ENCODE measurements at places on chromosomes 4 and X.

- no peak for DNase-seq
Measured at GRCh38 chrX:18649498-18649951, 22.4 kb downstream of the RS1 start.

DNA sequence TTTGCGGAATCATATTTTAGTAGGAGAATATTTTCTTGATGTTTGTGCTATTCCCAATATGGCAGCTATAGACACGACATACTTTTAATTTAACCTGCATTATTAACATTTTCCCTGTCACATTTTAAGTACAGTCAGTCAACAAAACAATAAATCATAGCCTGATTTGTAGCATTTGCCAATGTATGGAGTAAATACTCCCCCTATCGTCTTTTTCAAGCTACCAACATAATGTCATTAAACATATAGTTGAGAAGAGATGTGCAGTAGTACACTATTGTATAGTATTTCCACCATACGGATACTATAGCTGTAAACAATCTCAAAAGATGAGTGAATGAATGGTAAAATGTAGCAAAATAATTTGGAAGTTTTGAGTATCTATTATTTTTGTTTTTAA lies 303.7 kb upstream of the MAGEB2 start:
- DNase-seq: peak; percentile 0

- DNase-seq: peak; percentile 1
Measured at GRCh38 chrX:75522565-75523431, at the start of gene ZDHHC15. ZDHHC15 (minus strand) TSS chrX:75523037; CDS start chrX:75523024, 13 bp downstream.

DNA sequence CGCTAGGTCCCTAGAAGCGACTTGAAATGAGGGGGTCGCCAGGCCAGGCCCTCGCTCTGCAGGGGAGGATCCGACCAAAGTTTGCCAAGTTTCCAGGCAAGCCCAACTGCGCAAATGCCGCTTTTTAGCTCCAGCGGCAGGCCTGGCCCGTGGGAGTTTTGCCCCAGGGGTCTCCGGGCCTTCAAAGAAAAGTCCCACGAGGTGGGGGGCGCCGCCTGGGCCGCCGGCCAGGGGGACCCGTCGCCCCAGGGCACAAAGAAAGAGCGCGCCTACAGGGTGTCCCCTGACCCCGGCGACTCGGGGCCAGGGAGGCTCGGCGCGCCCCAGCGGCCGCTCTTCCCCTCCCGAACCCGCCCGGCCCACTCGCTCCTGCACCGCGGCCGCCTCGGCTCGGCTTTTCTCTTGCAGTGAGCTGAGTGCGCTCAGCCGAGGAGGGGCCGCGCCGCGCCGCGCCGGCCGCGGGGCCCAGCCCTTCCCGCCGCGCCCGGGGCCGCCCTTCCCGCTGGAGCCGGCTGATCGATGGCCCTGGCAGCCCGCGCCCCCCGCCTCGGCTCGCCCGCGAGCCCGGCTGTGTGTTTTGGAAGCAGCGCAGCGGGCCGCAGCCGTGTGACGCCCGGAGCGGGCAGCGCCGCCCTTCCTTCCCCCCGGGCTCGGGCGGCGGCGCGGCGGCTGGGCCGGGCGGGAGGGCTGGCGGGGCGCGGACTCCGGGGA lies 754 bp upstream of the KLF3 start:
- no peak for DNase-seq

GRCh38 chr4:2091990-2092668 lies 33.0 kb downstream of the NAT8L start:
- DNase-seq: no peak

DNA sequence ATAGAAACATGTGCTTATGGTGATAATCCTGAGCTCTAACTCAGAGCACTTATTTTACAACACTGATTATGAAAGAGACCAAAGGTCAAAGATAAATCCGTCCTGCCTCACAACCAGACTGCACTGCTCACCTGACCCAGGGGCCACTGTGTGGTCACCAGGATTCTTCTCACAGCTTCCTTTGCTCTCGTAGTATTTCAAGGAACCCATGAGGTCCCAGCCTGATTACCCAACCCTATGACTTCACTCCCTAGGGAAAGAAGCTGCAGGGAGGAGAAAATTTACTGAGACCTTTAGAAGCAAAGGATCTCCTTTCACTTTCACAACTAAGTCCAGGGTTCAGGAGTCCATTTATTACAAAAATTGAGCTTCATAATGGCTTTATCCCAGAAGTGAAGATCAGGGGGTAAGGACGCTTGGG lies 9.6 kb downstream of the SLC25A5 start:
- DNase-seq: no peak

- DNase-seq: no peak
Measured at GRCh38 chr4:36747277-36748129, 466.1 kb downstream of the DTHD1 start.

DNA sequence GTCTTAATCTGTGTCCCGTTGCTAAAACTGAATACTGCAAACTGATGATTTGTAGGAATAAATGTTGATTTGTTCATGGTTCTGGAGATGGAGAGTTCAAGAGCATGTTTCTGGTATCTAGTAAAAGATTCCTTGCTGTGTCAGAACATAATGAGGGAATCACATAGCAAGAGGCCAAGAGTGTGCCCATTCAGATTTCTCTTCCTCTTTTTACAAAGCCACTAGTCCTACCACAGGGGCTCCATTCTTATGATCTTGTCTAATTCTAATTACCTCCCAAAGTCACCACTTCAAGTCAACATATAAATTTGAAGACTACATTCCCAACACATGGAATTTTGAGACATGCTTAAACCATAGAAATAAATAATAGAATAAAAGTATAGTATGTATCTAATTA lies 608.8 kb upstream of the EPHA5 start:
- DNase-seq: no peak

GRCh38 chr4:76339364-76339763 lies 32.8 kb downstream of the STBD1 start:
- no peak for DNase-seq

DNA sequence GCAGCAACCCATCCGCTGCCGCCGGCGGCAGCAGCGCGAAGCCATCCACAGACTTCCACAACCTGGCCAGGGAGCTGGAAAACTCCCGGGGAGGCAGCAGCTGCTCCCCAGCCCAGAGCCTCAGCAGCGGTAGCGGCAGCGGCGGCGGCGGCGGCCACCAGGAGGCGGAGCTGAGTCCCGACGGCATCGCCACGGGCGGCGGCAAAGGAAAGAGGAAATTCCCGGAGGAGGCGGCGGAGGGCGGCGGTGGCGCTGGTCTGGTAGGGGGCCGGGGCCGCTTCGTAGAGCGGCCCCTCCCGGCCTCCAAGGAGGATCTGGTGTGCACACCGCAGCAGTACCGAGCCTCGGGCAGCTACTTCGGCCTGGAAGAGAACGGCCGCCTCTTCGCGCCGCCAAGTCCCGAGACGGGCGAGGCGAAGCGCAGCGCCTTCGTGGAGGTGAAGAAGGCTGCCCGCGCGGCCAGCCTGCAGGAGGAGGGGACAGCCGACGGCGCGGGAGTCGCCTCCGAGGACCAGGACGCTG lies 4.9 kb downstream of the PRDM8 start:
- peak; percentile 71 for DNase-seq

DNA sequence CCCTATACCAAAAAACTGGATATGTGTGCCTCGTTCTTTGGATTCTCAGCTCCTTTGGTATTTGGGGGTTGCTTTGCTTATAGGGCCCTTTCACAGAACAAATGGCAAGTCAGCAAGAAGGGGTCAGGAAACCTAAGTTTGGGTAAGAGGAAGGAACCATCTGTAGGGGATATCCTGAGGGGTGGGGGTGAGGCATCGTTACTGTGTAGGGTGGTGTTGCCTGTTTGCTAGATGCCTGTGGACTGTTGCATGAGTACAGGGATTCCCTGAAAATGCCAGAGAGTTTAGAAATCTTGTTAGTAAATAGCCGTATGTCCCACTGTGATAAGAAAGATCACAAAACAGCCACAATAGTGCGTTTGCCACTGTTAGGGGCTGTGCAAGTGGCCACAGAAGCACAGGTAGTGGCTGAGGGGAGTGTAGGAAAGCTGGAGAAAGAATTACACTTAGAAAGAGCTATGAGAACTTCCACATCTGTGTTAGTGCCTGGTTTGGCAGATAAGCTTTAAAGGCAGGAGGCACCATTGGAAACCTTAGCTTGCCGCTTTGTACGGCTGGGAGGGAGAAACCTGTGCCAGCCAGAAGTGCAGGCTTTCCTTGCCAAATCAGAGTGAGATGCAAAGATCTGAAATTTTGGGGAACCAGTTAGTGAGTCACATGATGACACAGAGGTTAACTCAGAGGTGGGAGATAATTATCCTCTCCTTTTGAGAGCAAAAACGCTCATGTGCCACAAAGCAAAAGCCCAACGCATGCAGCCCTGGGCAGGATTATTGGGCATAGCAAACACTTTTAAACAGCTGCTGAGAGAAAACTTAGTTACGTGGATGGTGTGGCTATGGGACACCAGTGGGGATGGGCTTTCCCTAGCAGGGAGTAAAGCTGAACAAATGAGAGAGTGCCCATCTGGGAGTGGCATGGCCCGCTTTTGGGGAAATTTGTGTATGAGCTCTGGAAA lies 343.7 kb downstream of the ARAP2 start:
- DNase-seq: no peak

GRCh38 chr4:125013891-125014290 lies 300.9 kb upstream of the FAT4 start:
- peak; percentile 3 for DNase-seq

- DNase-seq: no peak
Measured at GRCh38 chr4:123417813-123418212, 21.2 kb downstream of the SPRY1 start.

GRCh38 chr4:70120323-70120722 lies 33.7 kb upstream of the PRR27 start:
- DNase-seq: no peak

DNA sequence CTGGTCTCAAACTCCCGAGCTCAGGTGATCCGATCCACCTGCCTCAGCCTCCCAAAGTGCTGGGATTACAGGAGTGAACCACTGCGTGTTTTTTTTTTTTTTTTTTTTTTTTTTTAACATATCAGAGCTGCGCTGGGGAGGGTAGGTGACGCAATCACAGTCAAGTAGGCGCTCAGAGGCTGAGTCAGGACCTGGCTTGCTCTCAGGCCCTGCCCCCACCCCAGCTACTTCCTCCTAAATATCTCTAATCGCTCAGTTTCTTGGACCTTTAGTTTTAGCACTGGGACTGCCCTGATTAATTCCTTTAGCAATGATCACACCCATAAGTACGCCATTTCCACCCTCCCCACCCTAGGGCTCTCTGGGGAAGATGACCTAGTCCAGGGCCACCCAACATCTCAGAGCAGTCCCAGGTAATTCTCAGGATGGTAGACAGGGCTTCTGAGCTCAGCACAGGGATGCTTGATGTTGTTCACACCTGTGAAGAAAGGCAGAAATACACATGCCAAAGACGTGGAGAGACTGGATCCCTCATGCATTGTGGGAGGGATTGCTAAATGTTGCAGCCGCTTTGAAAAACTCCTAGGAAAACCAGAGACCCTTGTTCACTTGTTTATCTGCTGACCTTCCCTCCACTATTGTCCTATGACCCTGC lies 50.2 kb downstream of the DDX3X start:
- DNase-seq: peak; percentile 66

DNA sequence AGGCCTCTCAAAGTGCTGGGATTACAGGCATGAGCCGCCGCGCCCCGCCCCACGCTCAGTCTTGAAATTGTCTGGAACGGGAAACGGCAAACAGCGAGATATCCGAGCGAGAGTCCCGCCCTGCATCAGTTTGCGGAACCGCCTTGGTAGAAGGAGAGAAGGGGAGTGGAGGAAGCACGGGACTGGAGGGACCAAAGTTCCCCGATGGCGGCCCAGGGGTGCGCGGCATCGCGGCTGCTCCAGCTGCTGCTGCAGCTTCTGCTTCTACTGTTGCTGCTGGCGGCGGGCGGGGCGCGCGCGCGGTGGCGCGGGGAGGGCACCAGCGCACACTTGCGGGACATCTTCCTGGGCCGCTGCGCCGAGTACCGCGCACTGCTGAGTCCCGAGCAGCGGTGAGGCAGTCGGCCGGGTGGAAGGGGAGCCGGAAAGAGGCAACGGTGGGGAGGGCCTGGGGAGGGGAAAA lies at the start of gene BST1:
Gene BST1 (plus strand): TSS at position 125 of the 463 bp plus-strand sequence. CDS start 80 bp downstream, at position 205.
- no peak for DNase-seq

DNA sequence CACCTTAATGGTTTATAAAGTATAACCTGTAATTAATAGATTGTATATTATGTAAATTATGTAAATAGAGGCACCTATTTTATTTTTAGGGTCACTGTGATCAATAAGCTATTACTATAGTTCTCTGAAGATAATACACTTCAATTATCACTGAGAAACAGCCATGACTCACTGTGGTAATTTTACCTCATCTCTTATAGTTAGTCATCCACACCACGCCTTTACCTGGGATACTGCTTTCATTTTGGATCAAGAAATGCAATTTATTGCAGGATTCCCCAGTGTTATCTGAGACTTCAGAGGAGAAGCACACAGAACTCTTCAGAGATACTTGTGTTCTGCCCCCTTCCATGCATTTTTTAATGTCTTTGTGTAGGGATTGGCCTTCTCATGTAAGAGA lies 348.1 kb upstream of the ATOH1 start:
- peak; percentile 67 for DNase-seq

- DNase-seq: no peak
Measured at GRCh38 chrX:25005382-25006185, 10.2 kb downstream of the ARX start.

DNA sequence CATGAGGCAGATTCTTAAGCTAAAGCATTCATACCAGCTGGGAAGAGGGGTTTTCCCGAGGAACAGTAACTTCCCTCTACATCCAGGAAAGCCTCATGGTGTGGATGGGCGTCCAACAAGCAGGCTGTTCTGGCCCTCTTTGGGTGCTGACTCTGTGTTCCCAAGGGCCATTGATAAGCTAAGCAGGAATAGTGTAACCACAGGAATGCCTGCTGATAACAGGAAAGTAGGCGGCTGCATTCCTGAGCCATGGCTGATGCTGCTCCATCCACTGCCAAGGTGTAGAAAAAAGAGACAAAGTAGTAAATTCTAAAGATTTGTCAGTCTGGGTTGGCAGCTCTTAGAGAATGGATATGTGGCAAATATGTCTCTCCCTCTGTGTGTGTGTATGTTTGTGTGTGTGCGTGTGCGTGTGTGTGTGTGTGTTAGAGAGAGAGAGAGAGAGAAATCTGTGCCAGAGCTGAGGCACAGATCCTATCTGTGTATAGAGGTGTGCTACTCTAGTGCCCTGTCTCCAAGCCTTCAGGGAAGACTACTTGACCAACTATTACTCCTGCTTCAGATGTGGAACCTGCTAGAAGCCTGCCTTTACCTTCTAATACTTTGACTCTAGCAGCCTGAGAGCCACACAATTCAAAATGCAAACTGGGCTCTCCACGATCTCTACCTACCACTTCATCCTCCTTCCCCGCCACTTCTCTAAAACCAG lies 353.1 kb upstream of the NR3C2 start:
- DNase-seq: no peak

- no peak for DNase-seq
Measured at GRCh38 chr4:14669371-14669770, 332.9 kb upstream of the CPEB2 start.

DNA sequence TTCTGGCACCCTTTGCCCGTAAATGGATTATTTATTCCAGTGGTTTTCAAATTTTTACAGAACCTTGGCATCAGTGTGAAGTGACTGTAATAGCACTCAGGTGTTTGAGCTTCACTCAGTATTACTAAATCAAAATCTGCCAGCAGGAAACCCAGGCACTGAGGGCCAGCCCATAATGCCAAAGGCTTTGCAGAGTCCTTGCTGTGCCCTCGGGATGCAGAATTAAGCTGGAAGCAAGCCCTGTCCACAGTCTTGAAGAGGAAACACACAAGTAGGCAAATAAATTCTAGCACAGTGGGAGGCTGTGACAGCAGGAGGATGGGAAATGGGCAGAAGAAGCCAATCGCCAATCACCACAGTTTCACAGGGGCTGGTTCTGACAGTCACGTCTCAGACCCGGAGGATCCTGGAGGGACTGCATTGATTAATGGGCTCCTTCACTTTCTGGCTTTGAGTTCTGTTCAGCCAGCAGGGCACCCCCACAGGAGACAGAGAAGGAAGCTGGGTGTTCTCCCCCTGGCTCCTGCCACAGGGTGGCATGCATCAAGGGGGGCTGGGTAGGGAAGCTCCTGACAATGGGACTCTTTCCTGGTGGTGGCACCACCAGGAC lies 138.8 kb downstream of the MTNR1A start:
- no peak for DNase-seq
